ENCODE measurements at places on chromosomes 1 and 21.
A peak's percentile ranks its signal among the peaks of the same experiment; 100 is the strongest.

- DNase-seq: no peak
Measured at GRCh38 chr21:33847588-33848248, 67.9 kb downstream of the ATP5PO start.

DNA sequence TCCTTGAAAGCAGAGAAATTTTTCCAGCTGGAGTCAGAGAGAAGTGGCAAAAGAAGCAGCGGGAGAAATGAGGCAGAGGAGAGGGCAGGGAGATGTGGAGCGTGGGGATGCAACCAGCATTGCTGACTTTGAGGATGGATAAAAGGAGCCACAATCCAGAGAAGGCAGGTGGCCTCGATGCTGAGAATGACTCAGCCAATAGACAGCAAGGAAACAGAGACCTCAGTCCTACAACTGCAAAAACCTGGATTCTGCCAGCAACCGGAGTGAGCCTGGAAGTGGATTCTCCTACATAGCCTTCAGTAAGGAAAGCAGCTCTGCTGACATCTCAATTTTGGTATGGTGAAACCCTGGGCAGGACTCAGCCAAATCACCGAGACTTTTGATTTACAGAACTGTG lies 128.9 kb upstream of the ATP1B1 start:
- no peak for DNase-seq

GRCh38 chr1:11649624-11650330 lies 4.5 kb downstream of the FBXO2 start:
- DNase-seq: no peak

DNA sequence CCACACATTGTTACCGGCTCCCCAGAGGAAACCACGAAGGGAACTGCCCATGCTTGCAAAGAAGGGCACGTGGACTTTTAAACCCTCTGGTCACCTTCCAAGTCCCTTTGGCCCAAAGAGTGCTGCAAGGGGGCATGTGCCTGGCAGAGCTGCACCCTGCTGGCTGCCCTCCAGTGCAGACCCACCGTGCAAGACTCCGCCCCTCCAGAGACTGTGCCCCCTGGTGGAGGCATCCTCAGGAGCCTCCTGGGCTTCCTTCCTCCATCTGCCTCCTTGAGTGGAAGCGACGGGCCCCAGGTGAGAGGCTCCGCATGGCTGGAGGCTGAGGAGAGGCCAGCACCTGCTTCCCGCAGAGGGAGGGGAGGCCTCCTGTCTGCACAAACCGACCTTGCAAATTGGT lies 100.6 kb downstream of the CRYAA start:
- no peak for DNase-seq

DNA sequence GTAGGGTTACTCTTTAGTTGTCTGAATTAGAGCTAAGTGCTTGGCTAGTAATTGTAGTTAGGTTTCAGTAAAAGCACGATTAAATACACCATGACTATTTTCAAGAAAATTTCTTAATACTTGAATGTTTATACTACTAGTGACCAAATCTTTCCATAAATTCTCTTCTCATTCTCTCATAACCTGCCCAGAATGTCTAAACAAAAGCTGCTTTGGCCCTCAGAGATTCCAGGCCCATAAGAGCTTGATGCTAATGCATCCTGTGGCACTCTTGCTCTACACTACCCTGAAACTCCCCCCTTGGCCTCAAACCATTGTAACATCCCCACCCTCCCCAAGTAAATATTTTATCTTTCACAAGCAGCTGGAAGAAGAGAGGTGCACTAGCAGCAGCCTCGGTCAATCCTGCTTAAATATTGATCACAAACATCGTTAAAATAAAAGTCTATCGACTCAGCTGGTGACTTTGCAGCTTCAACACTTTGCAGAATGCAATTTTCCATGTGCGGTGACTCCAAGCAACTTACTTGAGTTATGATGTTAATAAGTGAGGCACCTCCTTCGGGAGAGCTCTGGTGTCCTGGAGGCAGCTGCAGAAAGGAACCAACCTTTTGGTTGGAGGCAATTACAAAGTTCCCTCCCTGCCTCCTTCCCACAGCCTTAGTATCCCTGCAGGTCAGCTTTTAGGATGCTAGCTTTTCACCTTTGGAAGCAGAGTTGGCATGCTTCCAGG lies 315.6 kb upstream of the PLXNA2 start:
- DNase-seq: no peak

DNA sequence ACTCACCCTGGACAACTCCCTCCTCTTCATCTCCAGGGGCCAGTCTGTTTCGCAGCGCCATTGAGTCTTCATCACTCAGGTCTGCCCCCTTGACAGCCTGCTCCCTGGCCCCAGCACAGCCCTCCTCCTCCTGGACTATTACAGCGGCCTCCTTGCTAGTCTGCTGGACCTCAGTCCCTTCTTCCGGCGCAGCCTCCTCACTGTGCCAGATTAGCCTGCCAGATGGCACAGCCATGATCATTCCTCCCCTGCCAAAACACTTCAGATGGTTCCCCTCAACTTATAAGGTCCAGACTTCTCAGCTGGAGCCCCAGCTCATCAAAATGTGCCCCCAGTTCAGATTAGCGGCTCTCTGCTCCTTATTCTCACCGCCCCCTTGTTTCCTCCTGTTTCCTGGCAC lies 7.0 kb upstream of the CELSR2 start:
- peak; percentile 44 for DNase-seq

GRCh38 chr1:156815961-156816422 lies 656 bp downstream of the SH2D2A start:
- DNase-seq: no peak

DNA sequence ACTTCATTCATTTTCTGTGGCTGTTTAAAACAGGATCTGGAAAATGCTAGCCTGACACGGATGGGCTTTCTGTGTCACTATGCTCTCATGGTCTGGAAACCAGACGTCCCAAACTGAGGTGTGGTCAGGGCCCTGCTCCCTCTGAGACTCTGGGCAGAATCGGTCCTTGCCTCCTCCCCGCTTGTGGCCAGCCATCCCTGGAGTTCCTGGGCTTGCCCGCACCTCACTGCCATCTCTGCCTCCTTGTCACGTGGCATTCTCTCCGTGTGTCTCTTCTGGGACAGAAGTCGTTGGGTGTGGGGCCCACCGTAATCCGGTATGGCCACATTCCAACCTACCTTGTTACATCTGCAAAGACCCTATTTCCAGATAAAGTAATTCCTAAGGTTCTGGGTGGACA lies 10.1 kb upstream of the ACTRT2 start:
- peak; percentile 28 for DNase-seq

DNA sequence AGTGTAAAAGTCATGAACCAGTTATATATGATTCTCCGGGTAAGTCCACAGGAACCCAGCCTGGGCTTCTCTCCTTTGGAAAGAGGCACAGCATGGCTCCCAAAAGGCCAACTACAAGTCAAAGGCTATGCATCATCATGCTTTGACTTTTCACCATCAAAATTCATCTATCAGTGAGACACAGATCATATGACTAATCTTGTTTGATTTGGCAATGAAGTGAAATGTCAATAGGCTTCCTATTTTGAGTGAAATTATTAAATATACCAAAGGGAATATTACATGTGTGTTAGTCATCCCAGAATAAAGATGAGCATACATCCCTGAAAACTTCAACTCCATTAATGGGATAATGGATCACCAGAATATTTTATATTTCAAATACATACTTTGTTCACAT lies 83.5 kb upstream of the ADGRL2 start:
- no peak for DNase-seq

DNA sequence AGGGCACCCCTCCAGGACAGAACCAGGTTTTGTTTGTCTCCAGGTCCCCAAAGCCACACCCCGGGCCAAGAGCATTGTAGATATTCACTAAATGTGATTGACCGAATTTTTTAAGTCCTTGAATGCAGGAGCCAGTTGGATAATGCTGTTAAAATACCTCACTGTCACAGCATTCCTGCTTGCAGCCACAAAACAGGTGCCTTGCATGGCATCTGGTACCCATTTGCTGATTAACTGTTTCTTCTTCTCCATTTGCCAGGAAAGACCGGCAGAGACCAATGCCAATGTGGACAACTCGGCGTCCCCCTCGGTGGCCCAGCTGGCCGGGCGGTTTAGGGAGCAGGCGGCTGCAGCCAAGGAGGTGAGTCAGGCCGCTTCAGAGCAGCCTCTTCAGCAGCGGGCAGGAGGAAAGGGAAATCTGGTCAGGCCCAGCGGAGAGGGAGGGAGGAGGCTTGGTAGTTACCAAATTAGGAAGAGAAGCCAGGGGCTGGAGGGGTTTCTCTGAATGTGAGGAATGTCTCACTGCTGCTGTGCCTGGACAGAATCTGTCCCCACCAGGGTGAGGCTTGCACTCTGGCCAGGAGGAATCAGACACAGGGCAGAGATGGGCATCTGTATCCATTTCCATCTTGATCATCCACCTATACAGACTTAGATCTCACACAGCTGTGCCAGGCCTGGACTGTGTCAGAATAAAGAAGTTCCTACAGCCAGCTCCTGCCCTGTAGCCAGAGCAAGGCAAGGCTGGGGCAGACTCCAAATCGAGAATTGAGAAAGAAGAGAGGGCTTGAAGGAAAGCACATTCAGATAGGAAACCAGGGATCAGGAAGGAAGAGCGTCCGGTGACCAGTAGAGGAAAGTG lies 37.9 kb upstream of the MPZL1 start:
- no peak for DNase-seq

DNA sequence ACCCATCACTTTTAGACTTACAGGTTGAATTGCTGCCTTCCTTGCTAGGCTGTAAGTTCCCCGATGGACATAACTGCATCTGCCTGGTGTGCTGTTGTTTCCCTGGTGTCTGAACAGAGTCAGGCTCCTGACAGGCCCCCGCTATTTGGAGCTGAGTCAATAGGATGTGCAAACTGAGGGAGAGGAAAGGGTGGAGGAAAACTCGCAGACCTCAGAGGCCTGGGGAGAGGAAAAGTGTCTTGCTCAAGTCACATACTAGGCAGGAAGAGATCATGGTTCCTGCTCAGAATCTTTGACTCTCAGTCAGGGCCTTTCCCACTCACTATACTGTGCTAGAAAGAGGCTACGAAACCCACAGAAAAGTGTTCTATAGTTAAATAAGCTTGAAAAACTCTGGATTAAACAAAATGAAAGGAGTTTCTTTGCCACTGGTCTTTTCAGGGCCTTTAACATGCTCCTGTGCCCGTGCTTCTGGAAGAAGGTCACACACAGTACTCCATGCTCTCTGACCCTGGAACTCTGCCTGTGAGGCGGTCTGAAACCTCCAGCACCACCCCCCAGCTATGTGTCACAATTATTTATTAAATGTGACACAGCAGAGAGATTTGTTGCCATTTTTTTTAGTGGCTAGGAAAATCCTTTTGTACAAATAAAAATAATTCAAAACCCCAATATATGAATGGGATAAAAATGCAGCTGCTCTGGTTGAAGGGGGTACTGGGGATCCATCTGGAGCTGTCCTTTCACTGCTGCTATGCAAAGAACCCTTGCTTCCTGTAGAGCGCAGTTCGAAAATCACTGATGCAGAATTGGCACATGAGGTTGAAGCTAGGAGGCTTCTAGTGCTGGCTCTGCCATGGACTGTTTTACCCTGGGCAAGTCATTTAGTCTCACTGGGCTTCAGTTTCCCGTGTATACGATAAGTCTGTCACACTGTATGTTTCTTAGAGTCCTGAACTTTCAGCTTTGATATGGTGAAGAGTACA lies 20.1 kb upstream of the CDCP2 start:
- DNase-seq: no peak

DNA sequence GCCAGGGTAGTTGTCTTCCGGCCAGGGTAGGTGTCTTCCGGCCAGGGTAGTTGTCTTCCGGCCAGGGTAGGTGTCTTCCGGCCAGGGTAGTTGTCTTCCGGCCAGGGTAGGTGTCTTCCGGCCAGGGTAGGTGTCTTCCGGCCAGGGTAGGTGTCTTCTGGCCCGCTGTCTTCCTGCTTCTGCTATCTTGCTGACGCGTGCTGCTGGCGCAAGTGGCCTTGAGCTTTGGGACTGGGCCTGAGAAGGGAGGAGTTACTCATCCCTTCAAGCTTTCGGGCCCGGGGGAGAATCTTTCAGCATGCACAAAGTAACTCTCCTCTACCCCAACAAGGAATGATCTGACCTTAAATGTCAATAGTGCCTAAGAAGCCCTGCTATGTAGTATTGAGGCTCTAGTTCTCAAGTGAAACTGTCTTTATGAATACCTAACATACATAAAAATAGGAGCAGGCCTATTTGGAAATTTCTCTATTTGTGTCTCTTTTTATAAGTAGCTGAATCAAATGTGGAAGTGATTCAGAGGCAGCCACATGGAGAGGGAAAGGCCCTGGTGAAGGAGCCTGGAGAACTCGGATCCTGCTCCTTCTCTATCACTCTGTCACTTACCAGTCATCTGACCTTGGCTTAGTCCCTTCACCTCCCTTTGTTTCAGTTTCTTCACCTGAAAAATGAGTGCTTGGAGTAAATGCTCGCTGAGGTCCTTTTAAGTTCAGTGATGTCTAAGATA lies 65.6 kb downstream of the RGL1 start:
- DNase-seq: no peak

GRCh38 chr1:83516369-83516768 lies 482.6 kb downstream of the TTLL7 start:
- no peak for DNase-seq

DNA sequence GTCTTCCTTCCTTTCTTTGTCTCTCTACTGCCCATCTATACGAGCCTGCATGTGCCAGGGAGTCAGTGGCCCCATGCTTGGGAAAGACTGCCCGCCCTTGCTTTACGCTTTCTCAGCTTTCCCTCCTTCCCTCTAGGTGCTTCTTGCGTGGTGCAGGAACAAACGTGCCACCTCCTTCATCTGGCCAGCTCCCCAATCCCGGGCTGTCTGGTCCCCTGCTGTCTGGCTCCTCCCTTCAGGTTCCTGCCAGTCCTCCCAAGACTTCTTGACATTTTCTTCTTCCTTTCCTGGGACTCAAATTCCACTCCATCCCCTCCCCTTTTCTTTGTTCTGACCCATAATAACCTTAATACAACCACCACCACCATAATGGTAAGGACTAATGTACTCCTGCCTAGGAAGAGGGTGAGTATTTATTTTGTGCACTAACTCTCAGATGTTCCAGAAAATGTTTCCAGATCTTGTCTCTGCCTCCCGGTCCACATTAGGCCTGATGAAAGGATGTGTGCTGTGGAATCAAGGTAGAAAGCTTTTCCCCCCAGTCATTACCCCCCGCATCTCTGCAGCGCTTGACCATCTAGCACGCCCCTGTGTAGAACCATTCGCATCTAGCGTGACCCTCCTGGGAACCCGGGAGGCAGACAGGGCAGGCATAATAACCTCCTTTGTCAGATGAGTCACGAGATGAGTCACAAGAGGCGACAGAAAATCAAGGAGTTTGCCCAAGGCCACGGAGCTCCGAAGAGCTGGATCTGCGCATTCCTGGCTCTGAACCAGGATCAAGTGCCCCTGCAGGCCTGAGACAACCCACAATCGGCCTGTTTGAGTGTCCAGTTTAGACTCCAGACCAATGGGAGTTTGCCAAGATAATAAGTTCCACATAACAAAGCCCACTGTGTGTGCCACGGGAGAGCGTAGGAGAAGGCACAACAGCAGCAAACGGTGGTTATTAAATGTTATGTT lies 60.1 kb upstream of the NEK2 start:
- no peak for DNase-seq

- peak; percentile 89 for DNase-seq
Measured at GRCh38 chr1:234969581-234970400, 158.8 kb downstream of the TOMM20 start.
